AG04450 (cell line): ENCODE measurements at places on chromosomes 5 and 9. TPM values are rescaled to one million over a fixed set of nuclear protein-coding genes. Genes with fewer than 3 reads are reported as not detected.

DMAC1 gene
- polyA plus RNA-seq = 31.3 and 34.7 TPM in 2 replicates

FAM78A gene
- polyA plus RNA-seq = 0.26 and 0.40 TPM in 2 replicates

MSMP gene
- not detected in 2 replicates for polyA plus RNA-seq

CBY3 gene
- polyA plus RNA-seq = not detected in 2 replicates

SLC6A19 gene
- polyA plus RNA-seq = not detected in 2 replicates

PCDHA9 gene
- 0.02 TPM in 1 of 2 replicates, not detected in the other for polyA plus RNA-seq

PRXL2C gene
- 4.1 and 5.5 TPM in 2 replicates for polyA plus RNA-seq

GRCh38 chr9:120715389-120715924 lies 1.2 kb upstream of the MEGF9 start:
- no peak for DNase-seq

GRCh38 chr5:67728326-67728890 lies 487.1 kb upstream of the PIK3R1 start:
- DNase-seq = no peak

DNA sequence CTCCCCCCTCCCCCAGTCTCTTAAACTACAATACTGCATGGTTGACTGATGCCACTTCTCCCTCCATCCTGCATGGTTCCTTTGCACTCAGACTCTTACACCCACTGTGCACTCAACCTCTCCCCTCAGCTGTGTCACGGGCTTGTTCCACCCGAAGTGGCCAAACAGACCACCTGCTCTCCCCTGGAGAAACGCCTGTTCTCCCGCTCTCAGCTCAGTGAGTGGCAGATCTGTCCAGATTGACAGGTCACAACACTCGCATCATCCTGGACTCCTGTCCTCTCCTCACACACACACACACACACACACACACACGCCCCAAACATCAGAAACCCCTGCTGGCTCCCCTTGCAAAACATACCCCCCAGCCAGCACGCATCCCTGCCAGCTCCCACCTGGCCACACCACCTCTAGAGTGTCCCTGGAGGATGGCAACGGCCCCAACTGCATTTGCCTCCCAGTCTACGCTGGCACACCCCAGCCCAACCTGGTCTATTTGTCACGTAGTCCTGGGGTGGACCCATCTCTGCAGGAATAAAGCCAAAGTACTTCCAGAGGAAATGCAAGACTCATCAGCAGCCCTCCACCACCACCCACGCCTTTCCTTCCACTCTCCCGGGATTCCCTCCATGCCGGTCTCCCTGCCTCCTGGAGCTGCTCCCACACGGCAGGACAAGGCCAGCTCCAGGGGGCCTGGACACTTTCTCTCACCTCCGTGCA lies 2.9 kb downstream of the OR2V1 start:
- no peak for DNase-seq

DNA sequence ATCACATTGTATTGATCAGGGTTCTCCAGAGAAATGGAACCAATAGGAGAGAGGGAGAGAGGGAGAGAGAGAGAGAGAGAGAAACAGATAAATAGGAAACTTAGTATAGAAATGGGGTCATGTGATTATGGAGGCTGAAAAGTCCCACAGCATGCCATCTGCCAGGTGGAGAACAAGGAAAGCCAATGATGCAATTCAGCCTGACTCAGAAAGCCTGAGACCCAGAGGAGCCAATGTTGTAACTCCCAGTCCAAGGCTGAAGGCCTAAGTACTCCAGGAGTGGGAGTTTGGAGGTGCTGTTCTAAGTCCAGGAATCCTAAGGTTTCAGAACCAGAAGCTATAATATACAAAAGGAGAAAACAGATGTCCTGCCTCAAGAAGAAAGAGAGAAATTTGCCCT lies 48.4 kb upstream of the ISOC1 start:
- DNase-seq = no peak

DNA sequence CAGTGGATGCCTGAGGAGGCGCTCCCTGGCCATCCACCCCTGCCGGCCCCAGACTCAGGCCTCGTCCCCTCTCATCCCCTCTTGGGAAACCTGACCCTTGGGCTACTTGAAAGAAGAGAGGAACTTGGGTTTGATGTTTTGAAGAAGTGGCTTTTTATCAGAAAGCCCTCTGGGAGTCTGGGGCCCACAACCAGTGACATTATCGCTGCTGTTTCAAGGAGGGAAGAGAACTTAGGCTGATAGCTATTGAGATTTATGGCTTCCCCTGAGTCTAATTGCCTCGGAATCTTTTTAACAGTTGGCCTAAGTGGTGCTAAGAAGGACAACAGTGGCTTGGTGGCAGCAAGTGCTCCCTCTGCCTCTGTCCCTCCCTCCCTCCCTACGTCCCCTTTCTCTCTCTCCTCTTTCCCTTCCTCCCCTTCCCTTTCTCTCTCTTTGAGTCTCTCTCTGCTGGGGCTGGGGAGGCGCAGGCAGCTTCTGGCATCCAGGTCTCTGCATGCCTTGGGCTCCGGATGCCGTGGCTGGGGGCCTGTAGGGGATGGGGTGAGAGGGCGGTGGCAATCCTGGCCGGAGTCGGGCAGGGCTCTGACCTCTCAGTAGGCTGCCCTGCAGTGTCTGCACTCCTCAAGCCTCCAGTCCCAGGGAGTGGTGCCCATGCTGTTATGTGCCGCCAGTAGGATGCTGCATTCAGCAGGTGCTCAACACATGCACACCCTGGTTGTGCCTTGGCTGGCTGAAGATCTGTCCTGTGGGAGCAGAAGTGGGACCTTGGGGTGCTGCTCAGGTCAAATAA lies 49.6 kb upstream of the RXRA start:
- DNase-seq = no peak

- DNase-seq = no peak
Measured at GRCh38 chr9:131266266-131267229, 9.8 kb downstream of the FAM78A start.

- no peak for DNase-seq
Measured at GRCh38 chr9:36788534-36788933, 215.8 kb downstream of the MELK start.

DNA sequence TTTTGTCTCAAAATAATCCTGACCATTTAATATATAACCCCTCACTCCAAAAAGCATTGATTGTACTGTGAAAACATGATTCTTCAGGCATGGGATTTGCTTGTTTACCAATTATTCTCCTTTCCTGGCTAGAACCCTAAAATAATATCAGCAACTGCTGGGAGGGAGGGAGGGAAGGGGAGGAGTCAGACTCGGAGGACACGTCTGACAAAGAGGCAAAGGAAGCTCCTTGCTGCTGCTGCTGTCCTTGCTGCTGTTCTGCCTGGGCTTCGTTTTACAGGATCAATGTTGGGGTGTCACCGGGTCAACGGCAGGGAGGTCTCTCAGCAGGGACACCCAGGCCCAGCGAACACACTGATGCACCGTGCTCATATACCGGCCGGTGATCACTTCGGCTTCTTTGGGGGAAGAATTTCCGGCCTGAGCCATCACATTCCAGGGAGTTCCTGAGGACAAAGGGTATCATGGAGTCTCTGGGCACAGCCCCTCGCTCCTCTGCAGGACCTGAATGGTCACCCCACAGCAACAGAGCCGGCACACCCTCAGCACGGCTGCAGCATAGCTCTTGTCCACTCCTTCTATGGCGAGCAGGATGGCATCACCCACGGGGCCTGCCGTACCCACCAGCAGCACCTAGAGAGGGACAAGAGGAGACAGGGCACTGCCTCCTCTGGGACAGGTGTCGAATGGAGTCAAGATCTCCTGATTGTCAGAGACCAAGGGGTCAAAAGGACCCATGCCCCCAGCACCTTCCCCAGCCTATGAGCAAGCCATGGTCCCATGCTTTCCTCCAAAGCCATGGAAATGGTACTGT lies 27.9 kb downstream of the MED10 start:
- no peak for DNase-seq

DNA sequence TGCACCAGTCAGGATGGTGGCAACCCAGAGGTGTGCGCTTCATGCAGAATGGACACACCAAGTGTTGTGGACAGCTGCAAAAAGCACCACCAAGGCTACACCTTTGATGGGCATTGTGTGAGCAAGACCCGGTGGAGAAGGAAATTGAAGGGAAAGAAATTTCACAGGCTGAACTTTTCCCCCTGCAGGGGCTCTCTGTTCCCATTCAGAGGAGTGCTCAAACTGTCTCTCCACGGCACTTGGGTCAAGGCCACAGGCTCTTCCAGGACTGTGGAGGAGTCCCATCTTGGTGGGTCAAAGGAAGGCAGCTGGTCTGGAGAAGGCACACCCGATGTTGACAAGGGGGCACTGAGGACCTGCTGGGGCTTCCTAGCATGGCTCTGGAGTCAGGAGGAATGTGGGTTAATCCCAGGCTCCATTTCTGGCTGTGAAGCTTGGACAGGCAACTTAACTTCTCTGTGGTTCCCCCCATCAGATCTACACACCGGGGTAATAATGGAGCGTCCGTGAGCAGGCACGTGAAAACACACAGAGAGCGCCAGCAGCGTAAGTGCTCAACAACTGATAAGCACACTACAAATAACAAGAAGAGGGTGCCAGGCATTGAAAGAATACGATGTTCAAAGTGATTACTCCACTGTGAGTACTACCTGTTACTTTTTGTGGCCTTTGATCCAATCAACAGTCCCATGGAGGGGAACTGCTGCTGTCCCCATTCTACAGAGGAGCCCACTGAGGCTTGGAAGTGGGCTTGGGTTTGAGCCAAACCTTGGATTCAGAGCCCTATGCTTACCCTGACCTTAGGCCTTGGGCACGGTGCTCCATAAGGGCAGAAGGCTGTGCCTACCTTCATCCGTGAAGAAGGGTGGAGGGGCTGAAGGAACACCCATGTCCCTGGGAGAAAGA lies 34.2 kb upstream of the TIFAB start:
- no peak for DNase-seq

- DNase-seq = no peak
Measured at GRCh38 chr9:129480227-129480626, 140.7 kb downstream of the C9orf50 start.

DNA sequence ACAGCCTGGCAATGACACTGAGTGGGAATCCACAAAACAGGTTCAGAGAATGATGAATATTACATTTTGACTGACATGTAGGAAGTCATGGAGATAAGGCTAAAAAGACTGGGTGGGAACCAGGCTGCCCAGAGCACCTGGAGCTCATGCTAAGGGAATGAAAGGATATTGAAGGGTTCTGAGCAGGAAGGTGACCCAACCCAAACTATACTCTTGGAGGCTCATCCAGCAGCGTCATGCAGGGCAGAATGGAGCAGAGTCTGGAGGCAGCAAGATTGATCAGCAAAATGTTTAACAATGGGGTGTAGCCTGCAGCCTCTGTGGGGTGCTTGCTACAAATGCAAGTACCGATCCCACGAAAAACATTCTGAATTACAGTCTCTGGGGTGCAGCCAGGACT lies 120.2 kb downstream of the PSD2 start:
- no peak for DNase-seq

- DNase-seq = peak; percentile 71
Measured at GRCh38 chr9:124306098-124306735, 48.5 kb downstream of the NEK6 start.
